ENCODE measurements at places on chromosomes 1 and 21.

- DNase-seq, result no peak
Measured at GRCh38 chr1:41500781-41501518, 16.5 kb upstream of the EDN2 start.

GRCh38 chr1:77594366-77595112, 87.9 kb downstream of the ZZZ3 start:
- no peak for DNase-seq

DNA sequence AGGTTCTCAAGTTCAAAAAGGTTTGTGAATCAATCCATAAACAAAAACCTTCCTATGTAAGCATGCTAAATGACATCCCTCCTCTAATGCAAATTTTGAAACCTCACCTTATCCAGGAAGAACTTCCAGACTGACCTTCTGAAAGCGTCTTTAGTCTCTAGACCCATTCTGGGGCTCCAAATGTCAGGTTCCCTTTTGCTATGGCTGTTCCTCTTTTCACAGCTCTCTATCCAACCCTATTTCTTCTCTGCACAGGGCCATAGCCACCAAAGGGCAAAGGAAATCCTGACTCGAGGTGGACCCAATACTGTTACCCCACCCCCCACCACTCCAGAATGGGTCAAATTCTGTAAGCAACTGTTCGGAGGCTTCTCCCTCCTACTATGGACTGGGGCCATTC, 3.4 kb downstream of the ATP1A4 start:
- DNase-seq, result no peak

GRCh38 chr1:88541596-88541995, 142.5 kb upstream of the PKN2 start:
- no peak for DNase-seq

DNA sequence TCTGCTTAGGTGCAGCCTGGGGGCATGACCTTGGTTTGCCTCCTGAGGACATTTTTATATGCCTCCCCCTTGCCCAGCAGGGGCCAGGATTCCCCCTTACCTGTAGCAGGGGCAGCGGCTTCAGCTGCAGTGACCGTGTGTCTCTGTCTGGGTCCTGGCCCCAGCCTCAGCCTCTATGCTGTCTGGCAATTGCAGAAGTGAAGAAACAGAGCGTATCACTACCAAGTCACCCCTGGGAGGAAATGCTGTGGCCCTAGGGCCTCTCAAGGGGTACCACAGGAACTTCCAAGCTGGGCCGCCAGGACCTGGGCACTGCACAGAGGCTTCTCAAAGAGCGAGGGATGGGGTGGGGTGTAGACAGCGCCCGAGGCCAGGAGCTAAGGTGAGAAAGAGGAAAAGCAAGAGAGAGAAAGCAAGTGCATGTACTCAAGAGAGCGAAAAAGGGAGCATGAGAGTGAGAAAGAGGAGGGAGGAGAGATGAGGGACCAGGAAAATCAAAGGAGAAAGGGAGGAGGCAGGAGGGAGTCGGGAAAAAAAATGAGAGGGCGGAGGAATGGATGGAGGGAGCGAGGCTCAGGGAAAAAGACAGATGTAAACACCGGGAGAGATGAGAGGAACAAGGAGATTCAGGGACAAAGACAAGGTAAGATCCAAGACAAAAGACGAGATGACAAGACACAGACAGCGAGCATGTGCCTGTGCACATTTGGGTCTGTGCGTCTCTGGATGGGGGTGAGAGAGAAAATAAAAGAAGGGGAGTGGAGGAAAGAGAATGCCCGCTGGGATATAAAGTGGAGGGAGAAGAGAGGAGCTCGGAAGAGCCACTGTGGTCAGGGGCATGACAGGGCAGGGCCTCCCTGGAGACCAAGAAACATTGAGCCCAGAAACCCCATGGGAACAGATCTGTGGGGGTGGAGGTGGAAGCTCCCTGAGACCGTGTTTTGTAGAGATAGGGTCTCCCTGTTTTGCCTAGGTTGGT, at the start of gene PTAFR:
TSS of gene PTAFR (minus strand) at position 199 of the 979 bp plus-strand sequence. CDS start 25,669 bp downstream, outside the sequence.
- no peak for DNase-seq

DNA sequence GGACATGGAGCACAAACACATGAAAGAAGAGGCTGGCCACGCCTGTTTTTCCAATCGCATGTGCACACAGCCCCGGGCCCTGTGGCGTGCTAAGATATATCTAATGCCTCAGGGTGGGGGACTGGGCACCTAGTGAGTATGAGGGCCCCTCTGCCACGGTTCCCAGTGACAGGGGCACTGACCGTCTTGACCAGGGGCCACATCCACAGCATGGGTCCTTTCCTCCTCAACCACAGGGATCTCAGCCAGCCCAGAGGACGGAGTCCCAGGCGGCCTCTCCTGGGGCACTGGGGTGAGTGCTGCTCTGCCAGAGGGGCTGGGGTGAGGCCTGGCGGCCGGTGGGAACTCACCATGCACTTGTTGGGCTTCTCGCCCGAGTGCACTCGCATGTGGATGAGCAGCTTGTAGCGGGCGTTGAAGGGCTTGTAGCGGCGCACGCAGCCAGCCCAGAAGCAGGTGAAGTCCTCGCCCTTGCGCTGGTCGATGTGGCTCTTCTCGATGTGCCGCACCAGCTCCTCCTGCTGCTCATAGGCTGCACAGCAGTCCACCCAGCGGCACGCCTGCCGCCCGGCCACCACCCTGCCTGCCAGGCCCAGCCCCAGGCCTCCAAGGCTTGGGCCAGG, 134.7 kb downstream of the DMRTB1 start:
- no peak for DNase-seq

GRCh38 chr1:19737104-19737825, 62.5 kb downstream of the TMCO4 start:
- DNase-seq, result no peak

DNA sequence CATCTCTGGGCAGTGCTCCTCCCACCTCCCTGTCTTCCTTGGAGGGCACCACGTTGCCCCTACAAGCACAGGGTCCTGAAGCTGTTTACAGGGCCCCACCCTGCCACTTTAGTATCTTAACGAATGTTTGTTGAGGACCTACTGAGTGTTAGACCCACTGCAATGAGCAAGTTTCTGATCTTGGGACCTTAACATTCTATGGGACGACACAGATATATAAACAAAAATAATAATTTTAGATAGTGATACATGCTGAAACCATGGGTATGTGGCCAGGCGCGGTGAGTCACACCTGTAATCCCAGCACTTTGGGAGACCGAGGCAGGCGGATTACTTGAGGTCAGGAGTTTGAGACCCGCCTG, 10.1 kb downstream of the ENTREP3 start:
- DNase-seq, result no peak

DNA sequence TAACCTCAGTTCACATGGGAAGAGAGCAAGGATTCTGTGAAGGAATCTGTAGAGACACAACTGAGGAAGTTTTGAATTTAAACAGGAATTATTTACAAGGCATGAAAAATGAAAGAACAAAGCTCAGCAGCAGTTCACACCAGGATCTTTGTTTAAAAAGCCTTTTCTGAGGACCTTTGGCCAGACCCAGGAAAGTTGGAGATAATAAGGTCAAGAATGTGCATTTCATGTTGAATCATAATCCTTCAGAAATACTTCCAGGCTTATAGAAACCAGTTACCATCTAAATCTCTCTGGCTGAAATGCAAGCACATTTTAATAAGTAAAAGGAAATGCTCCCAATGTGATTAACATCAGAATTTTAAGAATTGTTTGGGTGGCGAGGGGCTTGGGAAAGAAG, 2.7 kb downstream of the CLIC6 start:
- no peak for DNase-seq

- no peak for DNase-seq
Measured at GRCh38 chr1:27878787-27879335, 6.5 kb downstream of the THEMIS2 start.

DNA sequence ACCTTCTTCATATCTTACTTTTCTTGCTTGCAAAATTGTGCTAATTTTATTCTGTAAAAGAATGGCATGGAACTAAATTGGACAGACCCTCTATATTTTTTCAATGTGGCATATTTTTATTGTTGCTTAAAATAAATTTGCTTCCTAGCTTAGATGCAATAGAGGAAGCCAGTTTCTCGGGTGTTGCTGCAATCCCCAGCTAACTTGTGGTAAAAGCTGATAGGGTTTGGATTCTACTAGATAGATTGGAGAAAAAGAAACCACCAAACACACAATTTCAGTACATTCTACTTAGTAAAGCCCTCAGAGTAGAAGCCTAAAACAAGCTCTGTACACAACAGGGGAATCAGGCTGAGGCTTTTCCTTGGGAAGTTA, 49.5 kb upstream of the GCLM start:
- no peak for DNase-seq

DNA sequence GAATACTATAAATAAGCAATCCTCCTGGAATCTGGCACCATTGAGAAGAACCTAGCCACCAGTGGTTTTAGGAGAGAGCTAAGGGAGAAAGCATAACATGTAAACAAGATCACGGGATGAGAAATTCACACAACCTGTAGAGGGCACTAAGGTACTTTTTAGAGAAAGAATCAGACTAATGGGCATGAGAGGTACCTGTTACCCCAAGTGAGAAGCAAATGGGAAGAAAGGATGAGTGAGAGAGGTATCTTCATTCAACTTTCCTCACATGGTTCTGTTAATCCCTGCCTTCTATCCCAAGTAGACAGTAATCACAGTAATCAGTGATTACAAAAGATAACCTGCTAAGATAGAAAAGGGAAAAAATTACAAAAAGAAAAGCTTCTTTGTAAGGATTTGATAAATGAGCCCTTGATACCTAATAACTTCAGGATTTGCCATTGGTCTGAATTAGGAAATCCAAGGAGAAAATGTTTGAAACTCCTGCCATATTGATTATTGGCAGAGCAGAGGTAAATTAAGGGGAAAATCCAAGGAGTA, 251.1 kb upstream of the ADGRL2 start:
- DNase-seq, result no peak

DNA sequence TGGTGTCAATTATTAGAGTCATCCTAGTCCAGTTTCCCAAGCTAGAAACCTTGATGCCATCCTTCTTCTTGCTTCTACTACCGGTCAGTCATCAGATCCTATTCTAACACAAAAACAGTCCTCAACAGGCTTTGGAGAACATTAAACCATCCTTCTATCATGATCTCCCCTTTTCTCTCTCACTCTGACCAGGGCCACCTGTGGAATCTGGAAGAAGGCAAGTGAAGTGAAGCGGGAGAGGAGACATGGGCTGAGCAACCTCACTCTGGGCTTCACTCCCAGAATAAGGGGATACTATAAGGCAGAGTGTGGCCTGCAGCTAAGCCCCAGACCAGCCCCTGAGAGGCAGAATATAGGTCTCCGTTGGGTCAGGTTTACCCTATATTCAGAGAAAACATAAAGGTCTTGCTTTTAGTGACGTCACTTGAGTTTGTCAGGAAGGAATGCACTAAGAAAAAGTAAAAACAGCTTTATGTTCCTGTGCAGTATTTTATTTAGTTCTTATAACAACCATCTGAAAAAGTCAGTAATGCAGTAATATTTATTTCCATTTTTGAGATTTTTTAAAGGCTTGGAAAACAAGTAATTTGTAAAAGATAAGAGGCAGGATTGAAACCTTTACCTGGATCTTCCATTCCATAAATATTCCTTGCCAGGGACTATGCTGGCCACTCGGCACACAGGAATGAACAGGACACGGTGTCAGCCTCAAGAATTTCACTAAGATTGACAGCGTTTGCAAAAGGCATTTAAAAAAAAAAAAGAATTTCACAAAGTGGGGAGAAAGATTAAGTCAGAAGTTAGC, 61.3 kb downstream of the NFASC start:
- DNase-seq, result no peak

DNA sequence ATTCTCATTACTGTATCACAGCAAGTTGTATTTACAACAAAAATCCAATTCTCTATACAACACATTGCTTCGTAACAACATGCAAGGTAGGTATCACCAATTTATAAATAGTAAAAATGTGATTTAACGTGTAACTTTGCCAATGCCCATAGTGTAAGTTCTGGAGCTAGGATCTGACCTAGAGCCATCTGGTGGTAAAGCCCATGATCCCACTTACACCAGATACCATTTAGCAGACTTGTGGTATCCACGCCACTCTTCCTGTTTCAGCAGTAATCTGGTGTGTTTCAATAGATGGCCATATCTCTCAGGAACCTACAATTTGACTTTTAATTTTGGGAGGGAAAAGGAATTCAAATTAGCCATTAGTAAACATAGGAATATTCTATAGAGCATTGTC, 10.2 kb downstream of the SETSIP start:
- DNase-seq, result no peak

DNA sequence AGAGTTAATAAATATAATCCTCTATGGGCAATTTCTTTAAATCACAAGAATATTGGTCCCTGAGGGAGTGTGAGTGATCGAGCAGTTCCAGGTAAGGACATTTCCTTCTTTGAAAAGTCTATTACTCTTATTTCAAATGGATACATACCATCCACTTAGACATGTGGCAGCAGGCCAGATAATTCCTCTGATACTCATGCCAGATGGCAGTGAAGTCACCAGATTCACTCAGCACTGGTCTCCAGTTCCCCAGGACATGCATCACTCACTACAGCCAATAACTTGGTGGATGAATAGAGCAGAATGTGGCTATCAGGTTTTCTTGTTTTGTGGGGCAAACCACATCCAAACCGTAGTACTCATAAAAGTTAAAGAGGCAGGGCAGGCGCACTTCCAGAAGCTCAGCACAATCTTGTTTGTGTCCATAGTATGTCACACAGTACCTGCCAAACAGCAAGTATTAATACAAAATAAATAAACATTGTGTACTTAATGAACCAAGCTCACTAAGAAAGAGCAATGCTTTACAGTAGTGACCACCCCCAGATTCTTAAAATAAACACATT, 74.2 kb upstream of the CD53 start:
- no peak for DNase-seq

- DNase-seq, result no peak
Measured at GRCh38 chr1:90074566-90074965, 79.7 kb downstream of the ZNF326 start.

GRCh38 chr1:200510228-200510623, 100.4 kb upstream of the ZNF281 start:
- DNase-seq, result peak; percentile 80

- DNase-seq, result peak; percentile 62
Measured at GRCh38 chr1:46522184-46522968, 29.1 kb downstream of the KNCN start.

- DNase-seq, result no peak
Measured at GRCh38 chr1:53321366-53321765, 6.5 kb downstream of the LRP8 start.

GRCh38 chr1:38763121-38763520, 96.5 kb downstream of the RRAGC start:
- no peak for DNase-seq

GRCh38 chr1:37480581-37481288, 6.4 kb downstream of the ZC3H12A start:
- no peak for DNase-seq

GRCh38 chr1:30757352-30758120, at the start of gene LAPTM5:
LAPTM5 (minus strand) TSS chr1:30757774; CDS start chr1:30757745, 29 bp downstream.
- DNase-seq, result no peak

GRCh38 chr1:165637427-165637826, 6.4 kb downstream of the MGST3 start:
- DNase-seq, result no peak

GRCh38 chr1:116873680-116874271, 35.9 kb upstream of the PTGFRN start:
- no peak for DNase-seq

Data from hematopoietic multipotent progenitor cell treated with erythropoietin and hydrocortisone succinate and interleukin-3 and kit ligand, for 17 days (in vitro differentiated cells).